ENCODE measurements at places on chromosomes 12 and 14.

GRCh38 chr14:101005447-101005846 is 101.9 kb upstream of the RTL1 start:
- DNase-seq = no peak

- no peak for DNase-seq
These were observed 7.9 kb downstream of the INF2 start for GRCh38 chr14:104697317-104697703.

GRCh38 chr12:3243376-3244084 is 166.4 kb downstream of the TSPAN9 start:
- DNase-seq = no peak

GRCh38 chr12:52903855-52904508 is 894 bp downstream of the KRT8 start:
- no peak for DNase-seq

- DNase-seq = no peak
These were observed 3.5 kb downstream of the HMGA2 start for GRCh38 chr12:65827827-65828231.

DNA sequence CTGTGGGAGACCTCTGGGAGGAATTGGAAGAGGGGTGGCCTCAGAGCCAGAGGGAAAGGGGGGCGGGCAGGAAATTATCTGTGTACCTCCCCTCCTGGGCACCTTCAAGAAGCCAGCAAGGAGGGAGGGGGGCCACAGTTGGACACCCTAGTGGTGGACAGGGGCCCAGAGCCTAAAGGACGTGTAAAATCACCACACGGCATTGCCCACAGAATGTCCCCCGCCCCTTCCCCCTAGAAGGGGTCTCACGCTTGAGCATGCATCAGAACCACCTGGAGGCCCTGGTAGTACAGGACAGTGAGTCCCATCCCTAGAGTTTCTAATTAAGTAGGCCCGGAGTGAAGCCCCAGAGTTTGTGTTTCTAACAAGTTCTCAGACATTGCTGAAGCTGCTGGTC is 8.2 kb downstream of the ENDOU start:
- DNase-seq = no peak
